ENCODE measurements at places on chromosomes 1 and 21.
A peak's percentile ranks its signal among the peaks of the same experiment; 100 is the strongest.

DNA sequence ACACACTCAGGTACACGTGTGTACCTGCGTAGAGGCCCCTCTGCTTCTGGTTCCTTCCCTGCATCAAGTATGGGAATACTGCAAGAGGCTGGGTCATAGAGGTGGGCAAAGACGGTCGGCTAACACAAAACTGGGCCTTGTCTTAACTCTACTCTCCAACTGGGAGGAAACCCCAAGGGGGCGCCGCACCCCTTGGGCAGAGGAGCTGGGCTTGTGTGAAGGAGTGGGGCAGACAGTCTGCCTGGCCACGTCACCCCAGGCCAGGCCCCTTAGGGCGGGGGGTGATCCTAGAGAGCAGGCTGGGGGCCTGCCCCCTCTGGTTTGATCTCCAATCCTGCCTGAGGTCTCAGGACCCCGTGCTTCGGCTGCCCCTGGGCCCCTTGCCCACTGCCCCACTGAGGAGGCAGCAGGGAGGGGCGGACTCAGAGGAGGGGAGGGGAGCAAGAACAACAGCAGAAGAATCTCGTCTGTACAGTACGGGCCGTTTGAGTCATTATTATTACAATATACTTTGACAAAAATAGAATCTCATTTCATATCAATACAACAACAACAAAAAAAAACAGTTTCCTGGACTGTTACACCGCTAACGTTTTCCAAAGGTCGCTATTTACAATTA lies 34.7 kb downstream of the MEF2D start:
- no peak for DNase-seq

DNA sequence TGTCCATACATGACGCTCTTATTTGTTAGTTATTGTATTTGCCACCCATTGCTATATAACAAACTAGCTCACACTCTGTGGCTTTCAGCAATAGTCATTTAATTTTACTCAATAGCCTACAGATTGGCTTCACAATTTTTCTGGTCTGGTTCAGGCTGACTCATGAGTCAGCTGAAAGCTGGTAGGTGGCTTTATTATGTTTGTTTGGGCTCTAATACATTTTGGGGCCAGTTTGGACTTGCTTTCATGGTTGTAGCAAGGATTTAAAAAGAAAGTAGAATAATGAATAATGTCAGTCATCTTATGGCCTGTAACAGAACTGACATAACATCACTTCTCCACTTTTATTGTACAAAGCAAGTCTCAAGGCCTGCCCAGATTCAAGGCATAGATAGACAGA lies 338.7 kb downstream of the LRRIQ3 start:
- no peak for DNase-seq

DNA sequence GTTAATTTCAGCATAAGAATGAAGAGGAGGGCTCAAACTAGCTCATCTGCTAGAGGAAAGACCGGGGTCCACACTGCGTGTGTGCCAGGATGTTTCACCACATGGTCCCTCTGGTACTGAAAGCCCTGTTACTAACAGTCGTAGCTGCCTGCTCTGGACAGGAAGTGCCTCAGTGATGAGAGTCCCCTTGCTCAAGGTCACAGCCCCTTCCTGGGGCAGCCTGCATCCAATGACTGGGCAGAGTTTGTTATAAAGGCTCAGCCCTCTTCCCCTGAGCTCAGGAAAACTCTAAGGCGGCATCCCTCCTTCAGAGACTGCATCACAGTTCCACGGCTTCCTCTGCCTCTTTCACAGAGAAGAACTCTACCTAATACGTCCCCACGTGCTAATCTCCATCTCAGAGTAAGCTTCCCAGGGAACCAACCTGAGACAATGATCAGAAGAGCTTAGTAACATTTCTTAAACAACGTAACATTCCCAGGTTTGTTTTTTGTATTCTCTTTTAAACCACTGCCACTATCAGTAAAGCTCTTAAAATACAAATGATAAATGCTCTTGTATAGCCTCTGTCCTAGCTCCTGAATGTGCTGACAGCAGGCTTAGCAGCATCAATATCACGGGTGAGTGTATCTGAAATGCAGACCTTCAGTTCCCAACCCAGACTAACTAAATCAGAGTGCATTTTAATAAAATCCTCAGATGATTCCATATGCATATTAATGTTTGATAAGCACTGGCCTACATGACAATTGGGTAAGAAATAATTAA lies 38.0 kb upstream of the ATP1A1 start:
- no peak for DNase-seq

GRCh38 chr21:28333578-28334075 lies 659.0 kb downstream of the LTN1 start:
- peak; percentile 22 for DNase-seq

DNA sequence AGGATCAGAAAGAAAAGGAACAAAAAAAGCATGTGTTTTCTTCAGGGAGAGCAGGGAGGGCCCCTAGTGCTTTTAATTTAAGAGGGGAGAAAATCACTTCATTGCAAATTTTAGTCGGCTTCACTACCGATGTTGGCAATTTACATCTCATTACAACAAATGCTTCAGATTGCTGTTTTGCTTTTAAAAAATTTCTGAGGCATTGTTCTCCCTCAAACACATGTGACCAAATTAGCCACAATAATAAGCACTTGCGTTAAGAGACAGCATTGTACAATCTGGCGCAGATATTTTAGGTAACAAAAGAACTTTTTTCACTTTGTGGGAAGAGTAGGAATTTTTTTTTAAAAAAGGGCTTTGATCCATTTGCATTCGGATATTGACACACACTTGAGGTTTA lies 29.8 kb downstream of the BEND5 start:
- DNase-seq, result no peak

GRCh38 chr1:89022167-89022959 lies at the start of gene GBP3:
Gene GBP3, minus strand, starts transcription at chr1:89022866. Its CDS starts 2,145 bp downstream, at chr1:89020721.
- DNase-seq, result no peak

DNA sequence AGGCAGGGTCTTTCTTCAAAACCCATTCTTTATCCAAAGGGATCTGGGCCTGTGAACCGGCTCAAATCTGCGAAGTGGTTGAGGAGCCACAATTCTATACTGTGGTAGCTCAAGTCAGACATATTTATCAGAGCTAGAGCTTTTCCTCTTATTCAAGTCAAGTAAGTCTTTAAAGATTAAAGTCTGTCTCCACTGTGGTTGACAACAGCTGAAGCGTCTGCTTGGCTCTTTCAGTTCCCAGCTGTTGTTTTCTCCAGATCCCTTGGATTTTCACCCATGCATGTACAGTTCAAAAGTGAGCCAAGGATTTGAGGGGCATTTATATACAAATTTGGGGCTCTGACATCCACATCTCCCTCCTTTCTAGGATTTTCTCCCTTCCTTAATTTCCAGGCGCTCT lies 66.9 kb downstream of the C1orf185 start:
- no peak for DNase-seq

GRCh38 chr1:226542623-226543103 lies 5.9 kb upstream of the STUM start:
- DNase-seq, result no peak

DNA sequence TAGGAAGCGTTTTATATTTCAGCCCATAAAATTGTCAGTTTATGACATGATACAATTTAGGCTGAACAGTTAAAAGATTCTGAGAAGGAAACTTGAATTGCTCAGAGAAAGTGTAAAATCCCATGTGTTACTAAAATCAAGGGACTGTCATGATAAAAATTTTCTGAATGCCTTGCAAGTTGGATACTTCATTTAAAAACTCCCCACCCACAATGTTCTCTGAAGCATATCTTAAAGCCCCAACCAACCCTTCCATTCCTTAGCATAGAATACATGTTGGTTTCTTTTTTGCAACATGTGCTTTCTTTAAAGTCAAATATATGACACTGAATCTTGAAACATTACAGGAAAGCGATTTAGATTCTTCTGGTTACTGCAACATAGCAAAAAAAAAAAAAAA lies 97.4 kb downstream of the MRPL39 start:
- DNase-seq, result no peak

DNA sequence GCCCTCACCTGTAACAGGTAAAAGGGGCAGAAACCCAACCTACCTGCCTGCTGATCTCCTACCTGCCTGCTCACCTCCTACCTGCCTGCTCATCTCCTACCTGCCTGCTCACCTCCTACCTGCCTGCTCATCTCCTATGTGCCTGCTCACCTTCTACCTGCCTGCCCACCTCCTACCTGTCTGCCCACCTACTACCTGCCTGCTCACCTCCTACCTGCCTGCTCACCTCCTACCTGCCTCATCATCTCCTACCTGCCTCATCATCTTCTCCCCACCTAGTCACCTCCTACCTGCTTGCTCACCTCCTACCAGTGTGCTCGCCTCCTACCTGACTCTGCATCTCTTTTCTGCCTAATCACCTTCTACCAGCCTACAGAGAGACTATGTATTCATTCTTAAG lies 452.9 kb downstream of the MATN1 start:
- no peak for DNase-seq

GRCh38 chr1:36728846-36729245 lies 246.1 kb upstream of the CSF3R start:
- DNase-seq, result no peak

DNA sequence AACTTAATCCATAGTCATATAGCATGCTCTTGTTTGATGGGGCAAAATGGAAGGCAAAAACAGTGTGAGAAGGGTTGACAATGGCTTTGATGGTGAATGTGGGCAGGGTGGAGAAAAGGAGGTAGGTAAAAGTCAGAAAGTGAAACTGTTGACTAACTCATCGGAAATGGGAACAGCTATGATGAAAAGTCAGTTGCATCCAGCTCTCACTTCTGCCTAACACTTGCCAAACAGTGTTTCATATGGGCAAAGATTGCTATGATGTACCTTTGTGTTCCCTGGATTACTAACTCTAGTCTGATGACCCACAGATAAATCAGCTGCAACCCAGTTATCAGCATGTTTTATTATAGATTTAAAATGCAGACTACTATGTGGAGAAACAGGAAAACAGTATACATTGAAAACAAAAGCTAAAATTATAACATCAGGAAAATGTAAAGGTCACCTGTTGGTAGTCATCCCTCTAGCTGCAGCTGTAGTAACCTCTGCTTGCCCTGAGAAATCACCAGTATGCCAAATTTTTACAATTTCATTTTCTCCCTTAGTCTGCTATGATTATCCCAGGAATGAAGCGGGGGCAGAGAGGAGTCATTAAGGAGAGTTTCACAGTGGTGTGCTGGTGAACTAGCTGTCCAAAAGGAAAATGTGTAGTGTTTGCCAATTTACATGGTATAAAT lies 11.7 kb downstream of the TNFSF18 start:
- no peak for DNase-seq

- no peak for DNase-seq
Observed at GRCh38 chr1:170284512-170284911, 138.8 kb downstream of the NTMT2 start.

- DNase-seq, result no peak
Observed at GRCh38 chr1:40987439-40988276, 8.2 kb downstream of the CTPS1 start.

DNA sequence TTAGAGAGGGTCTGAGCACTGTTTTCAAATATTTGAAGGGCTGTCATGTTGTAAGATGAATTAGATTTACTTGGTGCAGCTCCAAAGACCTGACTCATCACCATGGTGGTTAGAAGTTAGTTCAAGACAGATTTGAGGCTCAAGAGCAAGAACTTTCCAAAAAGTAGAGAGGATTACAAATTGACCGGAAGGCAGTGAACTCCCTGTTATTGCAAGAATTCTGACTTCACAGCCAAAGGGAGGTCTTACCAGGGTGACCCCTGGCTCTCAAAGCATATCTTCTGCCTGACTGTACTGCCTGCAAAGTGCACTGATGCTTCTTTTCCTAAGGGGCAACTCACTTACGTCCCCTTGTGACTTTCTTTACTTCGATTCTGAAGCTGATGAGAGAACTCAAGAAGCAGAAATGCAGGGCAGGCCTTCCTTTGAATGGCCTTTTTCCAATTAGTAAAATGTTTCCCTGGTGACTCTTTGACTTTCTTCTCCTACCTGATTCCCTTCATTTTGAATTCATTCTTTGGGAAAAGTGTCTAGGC lies 86.4 kb downstream of the NAV1 start:
- DNase-seq, result peak; percentile 93

DNA sequence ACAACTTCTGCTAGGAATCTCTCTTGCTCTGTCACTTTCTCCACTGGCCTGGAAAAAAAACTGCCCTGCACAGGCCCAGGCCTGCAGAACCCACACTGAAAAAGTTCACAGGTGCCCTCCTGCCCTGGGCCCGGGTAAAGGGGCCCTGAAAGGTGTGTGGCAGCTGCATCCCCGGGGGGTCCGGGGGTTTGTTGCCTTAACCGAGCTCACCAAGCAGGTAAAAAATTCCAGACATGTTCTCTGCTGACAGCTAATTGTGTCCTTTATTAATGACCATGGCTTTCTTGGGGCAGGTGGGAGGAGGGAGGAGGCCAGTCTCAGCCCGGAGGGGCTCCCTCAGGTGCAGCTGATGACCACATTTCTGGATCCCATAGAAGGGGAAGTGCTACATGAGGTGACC lies 122.9 kb downstream of the LACTBL1 start:
- DNase-seq, result no peak

GRCh38 chr1:156104861-156105832 lies 9.4 kb upstream of the LMNA start:
- DNase-seq, result no peak

- no peak for DNase-seq
Observed at GRCh38 chr1:226063977-226064815, 1.7 kb downstream of the H3-3A start.

- DNase-seq, result no peak
Observed at GRCh38 chr1:109687641-109688499, at the start of gene GSTM1. Gene GSTM1, plus strand, starts transcription at chr1:109687817. Its CDS starts 57 bp downstream, at chr1:109687874.

GRCh38 chr1:168001213-168001612 lies 64.3 kb upstream of the MPC2 start:
- DNase-seq, result no peak

DNA sequence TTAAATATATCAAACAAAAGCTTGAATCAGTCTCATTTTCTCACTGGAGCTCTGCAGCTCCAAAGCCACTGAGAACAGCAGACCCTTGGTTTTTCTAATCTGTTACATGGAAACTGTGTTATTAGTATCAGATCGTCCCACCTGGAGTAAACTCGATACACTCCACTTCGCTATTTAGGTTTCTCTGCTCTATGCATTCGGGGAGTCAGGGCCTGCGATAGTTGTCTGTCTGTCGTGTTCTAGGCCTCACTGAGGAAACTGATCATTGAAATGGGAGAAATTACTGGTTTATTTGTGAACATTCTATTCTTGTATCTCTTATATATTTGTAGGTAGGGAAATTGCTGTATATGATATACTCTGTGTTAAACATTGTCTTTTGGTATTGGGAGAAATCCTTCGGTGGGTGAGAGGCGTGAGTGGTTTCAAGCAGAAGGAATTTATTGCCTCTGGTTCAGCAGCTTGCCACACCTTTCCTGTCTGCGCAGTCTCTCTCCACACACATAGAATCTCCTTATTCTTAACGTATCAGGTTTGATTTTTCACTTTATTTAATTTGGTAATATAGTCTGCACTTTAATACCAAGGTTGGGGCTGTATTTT lies 8.5 kb downstream of the PRDM2 start:
- DNase-seq, result no peak

- DNase-seq, result no peak
Observed at GRCh38 chr1:12541274-12542137, 76.5 kb downstream of the DHRS3 start.

- DNase-seq, result no peak
Observed at GRCh38 chr1:98797506-98797905, 136.0 kb downstream of the SNX7 start.

- DNase-seq, result peak; percentile 62
Observed at GRCh38 chr1:103220631-103221041, 112.3 kb upstream of the COL11A1 start.

Measured in HS-27A (cell line).